ENCODE measurements at places on chromosomes 5 and 9.

DNA sequence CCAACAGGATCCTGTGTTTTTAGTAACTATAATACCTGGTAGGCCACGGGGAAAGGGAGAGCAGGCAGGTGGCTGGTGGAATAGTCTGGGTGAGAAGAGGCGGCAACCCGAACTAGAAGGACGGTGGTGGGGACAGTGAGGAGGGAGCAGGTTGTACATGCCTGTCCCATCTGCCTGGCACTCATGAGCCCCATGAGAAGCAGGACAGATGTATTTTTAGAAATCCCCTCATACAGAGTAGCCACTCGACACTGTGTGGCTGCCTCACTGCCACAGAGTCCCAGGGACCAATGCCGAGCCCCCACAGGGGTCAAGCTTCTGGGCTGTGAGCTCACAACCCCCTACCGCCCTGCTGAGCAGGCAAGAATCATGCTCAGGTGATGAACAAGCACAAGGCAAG lies 136.6 kb downstream of the SEC61B start:
- DNase-seq = no peak

DNA sequence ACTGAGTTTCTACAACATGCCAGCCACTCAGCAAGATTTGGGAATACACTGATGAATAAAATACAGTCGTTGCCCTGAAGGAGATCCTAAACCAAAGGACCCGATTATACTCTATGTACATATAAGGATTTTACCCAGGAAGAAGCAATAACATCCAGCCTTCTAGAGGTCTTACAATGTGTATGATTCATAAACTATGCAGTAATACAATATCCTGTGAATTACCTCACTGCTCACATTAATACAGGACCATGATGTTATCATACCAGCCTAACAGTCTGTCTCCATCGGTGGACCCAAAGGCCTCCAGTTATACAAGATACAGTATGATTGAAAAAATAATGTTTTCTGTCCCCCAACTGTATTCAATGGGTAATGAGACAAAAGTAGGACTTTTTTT lies 310.5 kb upstream of the TRPM3 start:
- no peak for DNase-seq

GRCh38 chr5:116626272-116626723 lies 51.7 kb upstream of the SEMA6A start:
- DNase-seq = peak; percentile 42

DNA sequence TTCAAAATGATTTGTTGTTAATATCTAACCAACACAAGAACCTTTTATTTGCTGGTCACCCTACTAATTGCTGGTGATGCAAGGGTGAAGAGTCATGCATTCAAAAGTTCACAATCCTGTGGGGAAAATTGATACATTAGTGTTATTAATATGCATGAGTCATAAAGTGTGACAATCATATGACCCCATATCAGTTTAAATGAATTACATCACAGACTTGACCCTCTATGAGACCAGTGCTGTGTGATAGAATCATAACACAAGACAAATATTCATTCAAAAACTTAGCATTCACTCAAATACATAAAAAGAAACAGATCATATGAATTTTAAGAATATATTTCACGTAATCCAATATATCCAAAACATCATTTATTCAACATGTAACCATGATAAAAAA lies 304.6 kb upstream of the CDH12 start:
- DNase-seq = no peak

Measured in omental fat pad (tissue), 4 donors.